ENCODE measurements at places on chromosomes 2 and 18.

DNA sequence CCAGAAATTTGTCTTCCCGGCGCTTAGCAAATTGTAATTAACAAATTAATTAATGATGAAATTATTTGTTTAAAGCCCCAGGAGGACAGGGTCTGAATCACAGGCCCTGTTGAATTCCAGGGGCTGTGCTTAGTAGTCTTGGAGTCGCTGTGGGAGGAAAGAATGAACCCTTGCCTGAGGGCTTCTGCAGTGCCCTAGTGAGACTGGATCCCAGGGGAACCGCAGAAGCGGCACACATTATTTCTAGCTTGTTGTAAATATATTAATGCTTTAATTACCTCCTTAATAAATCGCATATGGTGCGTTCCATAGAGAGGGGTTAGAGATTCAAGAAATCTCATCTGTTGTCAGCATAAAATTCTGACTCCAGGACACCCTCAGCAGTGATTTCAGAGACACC is 235.4 kb downstream of the CELF4 start:
- DNase-seq: no peak

DNA sequence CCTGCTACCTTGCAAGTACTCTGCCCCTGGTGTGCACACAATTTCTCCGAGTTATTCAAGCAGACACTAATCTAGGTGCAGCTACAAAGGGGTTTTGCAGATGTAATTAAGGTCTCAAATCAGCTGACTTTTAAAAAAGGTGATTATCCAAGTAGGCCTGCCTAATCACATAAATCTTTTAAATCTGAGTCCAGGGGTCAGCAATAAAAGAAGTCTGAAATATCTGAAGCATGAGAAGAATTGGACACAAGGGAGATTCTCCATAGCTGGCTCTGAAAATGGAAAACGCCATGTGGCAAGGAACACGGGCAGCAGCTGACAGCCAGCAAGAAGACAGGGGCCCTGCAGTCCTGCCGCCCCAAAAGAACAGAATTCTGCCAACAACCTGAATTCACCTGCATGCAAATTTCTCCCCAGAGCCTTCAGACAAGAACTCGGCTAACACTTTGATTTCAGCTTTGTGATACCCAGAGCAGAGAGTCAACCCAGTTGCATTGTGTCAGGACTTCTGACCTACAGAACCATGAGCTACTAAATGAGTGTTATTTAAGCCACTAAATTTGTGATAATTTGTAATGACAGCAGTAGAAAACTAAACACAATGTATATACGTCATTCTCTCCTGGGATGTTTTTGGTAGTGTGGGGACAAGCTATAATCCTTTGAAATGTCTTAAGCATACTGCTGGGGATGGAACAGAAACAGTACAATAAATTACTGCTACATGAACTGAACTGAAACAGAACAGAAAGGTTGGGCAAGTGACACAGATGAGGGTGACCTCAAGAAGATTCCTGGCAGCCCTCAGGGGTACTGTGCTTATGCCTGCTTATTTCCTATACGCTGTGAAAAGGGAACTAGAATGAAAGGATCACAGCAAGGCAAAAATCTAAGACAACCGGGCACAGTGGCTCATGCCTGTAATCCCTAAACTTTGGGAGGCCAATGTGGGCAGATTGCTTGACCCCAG is 3.2 kb downstream of the INO80C start:
- no peak for DNase-seq

GRCh38 chr2:168663993-168664392 is 138.4 kb upstream of the NOSTRIN start:
- DNase-seq: no peak

- DNase-seq: no peak
Observed at GRCh38 chr2:234690569-234691213, 193.8 kb upstream of the ARL4C start.

GRCh38 chr2:142596334-142597088 is 281.0 kb upstream of the KYNU start:
- DNase-seq: no peak

DNA sequence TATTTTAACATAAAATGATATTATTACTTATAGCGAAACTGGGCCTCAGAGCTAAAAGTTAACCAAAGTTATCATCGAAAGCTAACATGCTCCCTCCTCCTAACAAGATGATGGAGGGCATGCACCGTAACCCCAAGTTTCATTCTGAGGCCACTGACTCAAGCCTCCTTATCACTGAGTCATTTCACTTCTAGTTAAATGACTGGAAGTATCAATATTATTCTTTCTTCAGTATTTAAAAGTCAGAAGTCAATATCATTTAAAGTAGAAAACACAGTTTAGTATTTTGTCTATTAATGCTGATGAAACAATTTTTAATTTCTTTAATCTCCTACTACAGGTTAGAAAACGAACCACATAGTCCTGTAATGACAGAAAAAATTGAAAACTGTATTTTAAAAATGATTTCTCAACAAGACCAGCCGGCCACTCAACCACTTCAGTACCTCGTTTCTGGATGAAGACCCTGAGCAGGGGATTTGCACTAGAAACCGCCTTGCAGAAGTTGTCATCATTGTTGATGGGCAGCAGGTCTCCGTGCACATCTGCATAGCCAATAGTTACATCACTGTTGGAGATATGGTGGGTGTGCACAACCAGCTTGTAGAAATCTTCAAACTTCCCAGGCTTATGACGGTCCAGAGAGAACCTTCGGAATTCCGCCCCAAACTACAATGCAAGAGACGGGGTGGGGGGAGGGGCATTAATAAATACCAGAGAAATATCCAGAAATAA is 44.9 kb downstream of the PARD6G start:
- no peak for DNase-seq
